Activated effector memory CD4-positive, alpha-beta T cell treated with anti-CD3 and anti-CD28 coated beads, Interleukin-2, amount 50 U/mL, for 16 hours (primary cell): ENCODE measurements at places on chromosomes 4 and X.

DNA sequence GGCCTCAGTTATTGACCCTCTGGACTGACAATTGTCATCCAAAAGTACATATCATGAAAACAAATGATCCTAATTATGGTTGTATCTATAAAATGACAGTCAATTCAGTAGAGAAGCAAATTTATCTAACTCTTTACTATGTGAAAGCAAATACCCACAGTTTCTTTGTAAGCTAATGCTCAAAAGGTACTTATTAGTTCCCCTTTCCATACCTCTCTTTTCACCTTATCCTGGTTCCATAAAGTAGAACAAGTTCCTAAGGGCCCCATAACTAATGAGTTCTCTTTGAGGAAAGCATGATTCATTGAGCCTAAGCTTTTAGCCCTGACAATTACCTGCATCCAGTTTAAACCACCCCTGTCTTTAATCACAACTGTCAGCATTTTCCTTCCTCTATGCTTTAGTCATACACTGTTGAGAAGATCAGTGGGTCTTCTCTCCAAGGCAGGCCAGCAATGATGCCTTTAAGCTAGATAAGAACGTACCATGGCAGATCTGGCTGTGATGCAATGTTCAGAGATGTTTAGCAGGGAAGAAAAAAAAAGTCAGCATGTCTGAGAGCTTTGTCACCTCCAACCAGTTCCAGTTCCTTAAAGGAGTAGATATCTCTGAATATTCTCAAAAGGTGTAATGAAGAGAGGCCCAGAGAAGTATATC, 179.7 kb upstream of the RASGEF1B start:
- DNase-seq, result no peak

- no peak for DNase-seq
Measured at GRCh38 chrX:72110051-72110875, 21.5 kb downstream of the RTL5 start.

- no peak for DNase-seq
Measured at GRCh38 chr4:109764789-109765402, 35.0 kb upstream of the PLA2G12A start.

DNA sequence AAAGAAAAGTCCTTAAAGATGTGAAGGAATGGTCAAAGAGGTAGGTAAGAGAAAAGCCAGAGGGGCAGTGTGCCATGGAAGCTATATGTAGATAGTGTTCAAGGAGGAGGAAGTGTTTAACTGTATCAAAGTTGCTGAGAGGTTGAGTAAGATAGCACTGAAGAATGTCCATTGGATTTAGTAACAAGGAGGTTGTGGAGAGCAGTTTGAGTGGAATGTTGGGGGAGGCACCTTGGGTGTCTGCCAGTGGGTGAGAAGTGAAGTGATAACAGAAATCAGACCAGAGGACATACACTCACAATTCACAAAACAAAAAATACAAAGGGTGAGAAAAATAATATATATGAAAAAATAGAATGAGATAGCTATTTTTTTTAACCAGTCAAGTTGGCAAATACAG, 121.3 kb upstream of the AMOT start:
- DNase-seq, result no peak

DNA sequence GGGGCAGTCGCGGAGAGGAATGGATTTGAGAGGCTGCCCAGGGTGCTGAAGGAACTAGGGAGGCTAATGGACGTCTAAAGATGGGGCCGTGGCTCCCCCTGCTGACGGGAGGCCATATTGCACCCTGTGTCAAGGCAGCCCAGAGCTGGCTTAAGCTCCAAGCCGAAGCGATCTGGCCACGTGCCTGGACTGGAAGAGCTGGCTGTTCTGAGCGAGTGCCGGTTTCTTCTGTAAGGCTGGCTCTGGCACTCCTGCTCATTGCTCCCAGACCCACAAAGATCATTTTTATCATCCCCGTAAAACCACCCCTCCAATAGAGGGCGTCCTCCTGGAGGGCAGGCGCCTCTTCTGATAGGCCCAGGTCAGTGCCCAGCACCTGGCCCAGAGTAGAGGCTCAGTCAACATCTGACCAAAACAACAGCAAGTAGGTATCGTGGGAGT, 5.6 kb downstream of the PNCK start:
- DNase-seq, result peak; percentile 91

DNA sequence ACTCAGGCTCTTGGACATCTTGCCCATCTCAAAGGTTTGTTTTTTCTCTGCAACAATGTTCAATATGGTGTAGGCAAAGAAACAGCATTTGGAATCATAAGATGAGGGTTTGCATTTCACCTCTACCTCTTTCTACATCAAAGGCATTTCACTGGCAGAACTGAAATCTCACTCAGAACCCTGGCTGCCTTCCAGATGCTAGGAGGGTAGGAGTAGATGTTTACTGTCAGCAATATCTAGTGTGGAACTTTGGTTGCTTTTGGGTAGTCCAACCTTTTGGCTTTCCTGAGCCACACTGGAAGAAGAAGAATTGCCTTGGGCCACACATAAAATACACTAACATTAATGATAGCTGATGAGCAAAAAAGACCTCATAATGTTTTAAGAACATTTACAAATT, 297.0 kb upstream of the KLF3 start:
- no peak for DNase-seq
